CD4-positive, alpha-beta memory T cell (primary cell): ENCODE measurements at places on chromosomes 7 and 10.

- no peak for DNase-seq
These were observed 35.8 kb downstream of the AIFM2 start for GRCh38 chr10:70096705-70097420.

- DNase-seq: no peak
These were observed 265.7 kb upstream of the IMMP2L start for GRCh38 chr7:111827863-111828504.

DNA sequence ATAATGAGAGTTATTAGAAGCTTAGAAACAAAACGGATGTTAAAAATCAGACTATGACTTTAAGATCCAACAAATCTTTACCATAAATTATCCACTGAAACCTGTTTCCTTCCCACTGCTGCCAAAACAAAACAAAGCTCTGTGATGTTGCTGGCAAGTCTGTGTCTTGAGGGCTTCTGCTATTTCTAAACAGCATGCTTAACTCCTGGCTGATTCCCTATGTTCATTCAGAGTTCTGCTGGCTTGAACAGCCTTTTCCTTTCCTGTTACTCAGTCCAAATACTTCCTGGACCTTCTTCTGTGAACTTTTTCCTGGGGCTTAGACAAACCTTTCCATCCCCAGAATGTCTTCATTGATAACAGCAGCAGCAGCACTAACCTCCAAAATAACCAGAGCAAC lies 448.1 kb downstream of the SORCS1 start:
- no peak for DNase-seq

DNA sequence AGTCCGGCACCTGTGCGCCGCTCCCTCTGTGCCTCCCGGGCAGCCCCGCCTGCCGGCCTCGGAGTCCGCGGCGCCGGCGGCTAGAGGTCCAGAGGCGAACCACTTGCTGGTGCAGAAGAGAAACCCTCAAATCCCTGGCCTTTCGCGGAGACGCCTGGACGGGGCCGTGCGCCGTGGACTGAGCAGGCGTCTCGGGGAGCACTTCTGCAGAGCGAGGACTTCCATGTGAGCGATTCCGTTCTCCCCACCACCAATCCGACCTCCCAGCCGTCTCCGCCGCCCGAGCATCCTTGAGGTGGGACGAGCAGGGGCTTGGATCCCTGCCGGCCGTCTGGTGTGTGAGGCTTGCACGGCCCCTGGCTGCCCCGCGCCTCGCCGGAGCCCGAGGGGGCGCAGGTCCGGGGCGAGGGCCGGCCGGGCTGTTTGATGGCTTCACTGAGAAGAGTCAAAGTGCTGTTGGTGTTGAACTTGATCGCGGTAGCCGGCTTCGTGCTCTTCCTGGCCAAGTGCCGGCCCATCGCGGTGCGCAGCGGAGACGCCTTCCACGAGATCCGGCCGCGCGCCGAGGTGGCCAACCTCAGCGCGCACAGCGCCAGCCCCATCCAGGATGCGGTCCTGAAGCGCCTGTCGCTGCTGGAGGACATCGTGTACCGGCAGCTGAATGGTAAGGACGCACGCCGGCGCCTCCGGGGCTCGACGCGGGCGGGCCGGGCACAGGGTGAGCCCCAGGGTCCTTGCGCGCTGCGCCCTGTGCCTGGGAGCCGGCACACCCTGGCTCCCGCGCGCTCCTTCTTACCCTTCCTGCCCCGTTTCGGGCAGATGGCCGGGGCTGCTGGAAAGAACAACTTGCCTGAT lies 660 bp downstream of the GALNT17 start:
- DNase-seq: no peak

DNA sequence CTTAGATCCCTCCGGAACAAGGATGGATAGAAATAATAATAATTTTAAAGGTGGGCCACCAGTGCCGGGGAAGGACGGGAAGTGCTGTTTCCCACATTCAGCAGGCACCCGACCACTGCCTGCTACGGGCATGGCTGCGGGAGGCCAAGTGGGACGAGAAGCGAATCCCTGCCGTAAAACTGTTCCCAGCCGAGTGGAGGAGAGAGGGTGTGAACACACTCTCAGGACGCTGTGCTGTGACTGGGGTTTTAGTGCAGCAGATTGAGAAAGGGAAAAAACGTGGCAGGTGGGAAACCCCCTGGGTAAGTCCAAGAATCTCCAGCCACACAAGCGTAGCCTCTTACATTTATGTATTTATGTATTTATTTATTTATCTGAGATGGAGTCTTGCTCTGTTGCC lies 158.8 kb downstream of the DNAJB6 start:
- DNase-seq: no peak

DNA sequence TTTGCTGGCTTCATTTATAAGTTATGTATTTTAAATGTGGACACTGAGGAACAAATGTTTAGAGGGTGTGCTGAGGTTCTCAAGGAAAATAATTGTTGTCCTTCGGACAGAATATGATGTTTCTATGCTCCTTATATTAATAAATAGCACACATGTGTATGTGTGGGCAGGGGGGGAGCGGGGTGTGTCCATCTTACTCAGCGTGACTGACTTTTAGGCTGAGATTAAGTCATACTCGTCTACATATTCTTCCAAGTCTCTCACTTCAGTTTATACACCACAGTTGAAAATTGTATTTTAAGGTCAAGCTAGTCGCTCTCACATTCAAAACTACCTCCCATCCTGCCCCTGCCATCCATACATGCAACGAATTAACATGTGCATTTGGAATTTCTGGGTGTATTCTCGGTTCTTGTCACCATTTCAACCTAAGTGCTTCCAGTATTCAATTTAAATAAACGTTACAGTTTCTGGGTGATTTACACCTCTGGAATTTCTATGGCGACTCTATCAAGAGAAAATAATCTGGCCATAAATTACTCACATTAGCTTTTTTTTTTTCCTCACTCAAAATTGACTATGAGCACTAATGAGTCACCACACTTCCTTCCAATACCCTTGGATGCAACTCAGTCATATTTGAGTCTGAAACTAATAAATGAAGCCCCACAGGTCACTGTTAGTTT lies 3.3 kb downstream of the PCDH15 start:
- no peak for DNase-seq

GRCh38 chr10:79068203-79068561 lies 584 bp upstream of the ZMIZ1 start:
- peak; percentile 52 for DNase-seq

GRCh38 chr10:5730766-5731165 lies 46.1 kb downstream of the TASOR2 start:
- DNase-seq: no peak

DNA sequence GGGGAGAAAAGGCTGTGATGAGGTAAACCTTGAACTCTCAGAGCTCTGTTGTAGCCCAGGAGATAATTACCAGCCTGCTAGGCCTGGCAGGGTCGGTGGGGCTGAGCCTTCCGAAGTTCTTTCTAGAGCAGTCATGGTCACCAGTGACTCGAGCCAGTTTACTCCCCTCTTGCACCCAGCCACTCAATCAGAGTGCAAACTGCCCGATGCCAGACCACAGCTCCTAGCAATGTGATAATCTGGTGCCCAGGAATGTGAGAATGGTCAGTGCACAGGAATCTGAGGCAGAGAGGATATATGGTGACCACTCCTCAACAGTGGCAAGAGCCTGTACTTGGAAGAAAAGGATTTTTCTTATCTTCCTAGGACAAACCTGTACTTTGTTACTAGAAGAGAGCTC lies 46.4 kb upstream of the KMT2E start:
- no peak for DNase-seq

GRCh38 chr10:13472359-13472758 lies 56.5 kb downstream of the BEND7 start:
- no peak for DNase-seq

GRCh38 chr10:44463511-44464121 lies 78.7 kb upstream of the CXCL12 start:
- no peak for DNase-seq

- DNase-seq: no peak
These were observed 909.3 kb downstream of the SORCS1 start for GRCh38 chr10:106255111-106255678.

DNA sequence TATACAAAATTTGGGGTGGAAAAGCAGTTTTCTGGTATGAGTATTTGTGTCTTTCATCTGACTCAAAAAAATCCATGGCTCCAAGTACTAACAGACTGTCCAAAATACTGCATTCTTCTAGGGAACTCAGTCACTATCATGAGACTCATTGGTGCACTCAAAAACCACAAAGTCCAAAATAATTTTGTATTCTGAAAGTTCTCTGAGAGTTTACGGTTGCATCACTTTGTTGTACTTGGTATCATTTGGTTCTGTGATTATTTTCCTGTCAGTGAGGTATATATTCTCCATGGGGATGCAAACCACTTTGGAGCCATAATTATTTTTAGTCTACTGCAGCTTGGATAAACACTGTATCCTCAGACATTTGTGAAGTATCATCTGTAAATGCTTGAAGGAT lies 28.0 kb upstream of the CABCOCO1 start:
- no peak for DNase-seq

- DNase-seq: no peak
These were observed 50.1 kb upstream of the ADRB1 start for GRCh38 chr10:113993489-113993991.

DNA sequence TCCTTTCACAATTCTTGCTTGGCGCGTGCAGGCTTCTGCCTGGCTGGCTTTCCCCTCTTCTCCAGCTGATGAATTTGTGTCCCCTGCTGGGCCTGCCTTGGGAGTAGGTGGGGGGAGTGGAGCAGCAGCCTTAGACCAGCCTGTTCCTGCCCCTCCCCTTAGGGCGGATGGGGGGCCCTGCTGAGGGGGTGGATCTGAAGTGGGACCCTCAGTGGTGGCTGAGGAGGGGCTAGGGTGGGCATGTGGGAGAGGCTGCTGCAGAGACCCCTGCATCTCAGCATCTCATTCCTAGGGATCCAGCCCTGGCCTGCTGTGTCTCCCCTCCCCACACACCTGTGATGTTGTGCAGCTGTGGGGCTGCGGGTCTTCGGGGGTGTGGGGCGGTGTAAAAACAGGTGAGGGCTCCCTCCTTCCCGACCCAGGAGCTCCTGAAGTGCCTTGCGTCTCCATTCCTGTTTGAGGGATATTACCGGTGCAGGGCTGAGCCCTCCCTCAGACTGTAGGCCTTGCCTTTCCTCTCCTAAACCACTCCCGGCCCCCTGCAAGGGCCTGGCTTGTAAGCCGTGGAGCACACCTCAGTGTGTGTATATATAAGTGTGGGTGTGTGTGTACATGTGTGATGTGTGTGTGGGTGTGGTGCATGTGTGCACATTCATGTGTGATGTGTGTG lies 24.7 kb downstream of the ADCYAP1R1 start:
- no peak for DNase-seq

DNA sequence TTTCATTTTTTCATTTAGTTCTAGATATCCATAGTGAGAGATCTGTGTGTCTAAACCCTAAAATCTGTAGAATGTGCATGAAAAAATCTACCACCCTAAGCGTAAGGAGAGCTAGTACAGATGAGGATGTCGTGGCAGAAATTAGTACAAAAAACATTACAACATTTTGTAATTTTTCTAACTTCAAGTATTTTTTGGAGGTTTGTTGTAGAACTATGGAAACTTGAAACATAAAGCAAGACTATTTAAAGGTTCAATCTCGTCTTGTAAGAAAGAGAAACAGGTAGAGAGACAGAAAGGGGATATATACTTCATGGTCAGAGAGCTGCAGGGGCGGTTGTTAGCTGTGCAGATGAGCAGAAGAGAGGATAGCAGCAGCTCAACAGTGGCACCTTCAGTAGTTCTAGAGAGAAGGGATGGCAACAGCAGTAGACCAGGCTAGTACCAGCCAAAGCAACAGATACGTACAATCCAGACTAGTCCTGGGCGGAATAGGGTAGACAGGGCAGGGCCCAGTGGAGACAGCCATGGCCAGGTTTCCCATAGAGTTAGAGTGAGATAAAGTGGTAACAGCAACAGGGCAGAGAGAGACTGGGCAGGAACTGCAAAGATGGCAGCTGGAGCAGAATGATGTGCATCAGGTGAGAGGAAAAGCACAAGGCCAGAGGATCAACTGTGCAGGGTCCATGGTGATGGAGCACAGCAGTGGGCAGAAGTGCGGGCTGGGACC lies 145.2 kb downstream of the FRMD4A start:
- DNase-seq: peak; percentile 85

- no peak for DNase-seq
These were observed 5.0 kb downstream of the LRRC27 start for GRCh38 chr10:132336919-132337407.

GRCh38 chr7:99312316-99313203 lies 13.1 kb upstream of the ARPC1A start:
- peak; percentile 68 for DNase-seq

DNA sequence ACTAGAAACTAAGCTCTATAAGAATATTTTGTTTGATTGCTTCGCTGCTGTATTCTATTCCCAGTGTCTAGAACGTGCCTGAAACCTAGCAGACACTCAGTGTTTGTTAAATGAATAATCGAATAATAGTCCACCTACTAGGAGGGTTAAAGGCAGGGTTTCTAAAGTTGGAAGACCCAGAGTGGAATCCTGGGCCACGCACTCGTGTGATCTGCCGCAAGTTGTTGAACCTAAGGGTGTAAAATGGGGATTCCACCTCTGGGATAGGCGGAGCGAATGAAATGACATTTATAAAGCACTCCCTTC lies 702 bp upstream of the AGFG2 start:
- no peak for DNase-seq

GRCh38 chr7:155298288-155298833 lies 683 bp downstream of the INSIG1 start:
- DNase-seq: no peak

- peak; percentile 13 for DNase-seq
These were observed 59.8 kb upstream of the CHST15 start for GRCh38 chr10:124153023-124153826.

DNA sequence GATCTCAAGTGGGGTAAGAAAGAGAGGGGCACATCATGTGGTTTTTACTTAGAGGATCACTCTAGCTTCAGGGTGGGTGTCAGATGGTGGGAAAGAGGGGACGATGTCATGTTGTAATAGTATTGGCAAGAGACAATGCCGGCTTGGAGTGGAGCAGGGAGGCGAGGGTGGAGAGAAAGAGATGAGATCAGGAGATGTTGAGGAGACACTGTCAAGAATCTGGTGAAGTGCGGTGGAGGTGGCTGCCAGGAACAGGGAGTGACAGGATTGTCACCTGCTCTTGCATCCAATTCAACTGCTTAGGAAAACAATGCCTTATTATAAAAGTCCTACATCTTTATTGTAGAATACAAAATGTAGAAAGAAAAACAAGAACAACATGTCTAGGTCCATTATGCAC lies 63.0 kb upstream of the MKI67 start:
- DNase-seq: no peak

DNA sequence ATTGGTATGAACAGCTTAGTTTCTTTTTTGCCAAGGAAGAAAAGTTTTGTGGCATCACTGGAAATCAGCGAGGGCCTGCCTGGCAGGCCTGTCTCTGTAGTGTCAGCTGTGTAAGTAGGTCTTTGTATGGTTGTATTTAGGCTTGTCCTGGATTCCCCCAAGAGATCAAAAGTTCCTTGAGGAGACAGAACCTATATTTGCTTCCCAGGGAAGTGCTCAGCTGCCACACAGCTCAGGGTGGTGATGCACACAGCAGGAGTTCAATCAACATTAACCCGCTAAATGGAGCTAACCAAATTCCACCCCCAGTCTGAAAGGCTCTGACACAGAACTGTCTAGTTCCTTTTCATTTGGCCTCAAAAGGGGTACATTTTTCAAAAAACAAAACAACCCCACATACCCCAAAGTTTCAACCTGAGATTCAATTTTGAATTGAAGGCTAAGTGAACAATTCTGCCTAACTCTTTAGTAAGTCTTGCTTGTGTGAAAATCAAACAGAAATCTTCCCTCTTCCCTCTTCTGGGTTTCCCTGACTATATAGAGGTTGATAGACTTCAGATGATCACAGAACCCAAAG lies 124.4 kb downstream of the CLEC2L start:
- DNase-seq: no peak
